NCI-H82 (cell line): ENCODE measurements at places on chromosomes 2 and 18.

DNA sequence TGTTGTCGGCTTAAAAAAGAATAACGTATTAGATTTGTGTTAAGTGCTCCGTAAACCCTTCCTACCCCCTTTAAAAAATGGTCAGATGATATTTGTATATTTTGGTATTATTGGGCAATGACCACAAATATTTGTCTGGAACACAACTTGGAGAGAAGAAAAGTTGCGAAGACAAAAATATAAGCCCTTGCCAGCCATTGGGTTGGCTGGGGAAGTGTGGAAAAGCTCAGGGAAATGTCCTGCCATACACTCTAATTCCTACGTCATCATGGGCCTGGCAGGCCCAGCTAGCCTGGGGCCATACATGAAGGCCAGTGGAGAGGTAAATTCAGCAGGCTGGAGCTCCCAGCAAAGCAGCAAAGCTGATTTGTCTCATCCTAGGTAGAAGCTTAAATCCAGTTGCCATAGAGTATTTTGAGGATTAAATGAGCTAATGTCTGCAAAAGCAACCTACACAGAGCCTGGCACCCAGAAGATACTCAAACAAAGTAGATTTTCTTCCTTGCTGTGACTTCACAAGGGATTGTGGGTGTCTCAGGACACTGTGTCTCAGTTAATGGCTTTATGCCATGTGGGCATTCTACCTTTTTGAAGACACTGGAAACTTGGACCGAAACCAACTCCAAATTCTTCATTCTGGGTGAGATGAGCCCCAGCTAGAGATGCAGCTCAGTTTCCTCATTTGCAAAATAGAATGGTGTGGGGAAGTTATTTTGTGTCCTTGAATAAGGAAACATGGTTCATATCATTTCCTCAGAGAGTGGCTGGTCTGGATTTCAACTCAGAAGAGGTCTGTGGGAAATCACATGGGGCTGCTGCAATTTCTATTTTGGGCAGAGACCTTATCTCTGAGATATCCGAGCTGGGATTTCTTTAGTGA is 87.9 kb upstream of the MAP4K3 start:
- DNase-seq = peak; percentile 47

DNA sequence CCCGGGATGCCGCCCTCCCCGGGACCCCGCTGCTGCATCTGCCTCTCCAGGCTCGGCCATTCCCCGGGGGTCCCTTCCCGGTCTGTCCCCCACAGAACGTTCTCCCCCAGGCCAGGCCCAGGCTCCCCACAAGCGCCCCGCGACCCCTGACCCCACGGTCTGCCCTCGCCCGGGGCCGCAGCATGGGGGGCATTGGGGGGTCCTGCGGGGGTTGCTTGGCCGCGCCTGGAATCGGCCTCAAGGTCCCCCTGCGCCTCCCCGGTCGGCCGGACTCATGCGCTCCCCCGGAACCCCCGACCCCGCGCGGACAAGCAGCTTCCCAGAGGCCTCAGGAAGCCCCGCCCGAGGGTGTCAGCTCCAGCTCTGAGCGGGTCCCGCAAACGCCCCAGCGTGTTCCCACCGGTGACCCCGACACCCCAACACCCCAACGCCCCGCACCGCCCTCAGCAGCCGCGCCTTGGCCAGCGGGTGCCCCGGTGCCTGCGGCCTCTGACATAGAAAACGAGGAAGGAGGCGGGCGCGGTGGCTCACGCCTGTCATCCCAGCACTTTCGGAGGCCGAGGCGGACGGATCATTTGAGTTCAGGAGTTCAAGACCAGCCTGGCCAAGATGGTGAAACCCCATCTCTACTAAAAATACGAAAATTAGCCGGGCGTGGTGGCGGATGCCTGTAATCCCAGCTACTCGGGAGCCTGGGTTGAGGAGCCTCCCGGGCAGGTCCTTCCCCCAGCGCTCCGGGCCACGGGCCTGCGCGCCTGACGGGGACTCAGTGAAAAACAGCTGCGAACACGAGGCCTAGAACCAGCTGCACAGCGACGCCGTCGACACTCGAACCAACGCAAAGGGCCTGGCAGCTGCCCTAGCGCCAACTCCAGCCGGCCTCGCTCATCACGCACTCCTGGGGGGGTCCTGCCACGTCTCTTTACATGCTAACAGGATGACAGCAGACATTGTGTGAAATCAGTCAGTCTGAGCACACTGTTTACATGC is 61.8 kb upstream of the CTDP1 start:
- no peak for DNase-seq

DNA sequence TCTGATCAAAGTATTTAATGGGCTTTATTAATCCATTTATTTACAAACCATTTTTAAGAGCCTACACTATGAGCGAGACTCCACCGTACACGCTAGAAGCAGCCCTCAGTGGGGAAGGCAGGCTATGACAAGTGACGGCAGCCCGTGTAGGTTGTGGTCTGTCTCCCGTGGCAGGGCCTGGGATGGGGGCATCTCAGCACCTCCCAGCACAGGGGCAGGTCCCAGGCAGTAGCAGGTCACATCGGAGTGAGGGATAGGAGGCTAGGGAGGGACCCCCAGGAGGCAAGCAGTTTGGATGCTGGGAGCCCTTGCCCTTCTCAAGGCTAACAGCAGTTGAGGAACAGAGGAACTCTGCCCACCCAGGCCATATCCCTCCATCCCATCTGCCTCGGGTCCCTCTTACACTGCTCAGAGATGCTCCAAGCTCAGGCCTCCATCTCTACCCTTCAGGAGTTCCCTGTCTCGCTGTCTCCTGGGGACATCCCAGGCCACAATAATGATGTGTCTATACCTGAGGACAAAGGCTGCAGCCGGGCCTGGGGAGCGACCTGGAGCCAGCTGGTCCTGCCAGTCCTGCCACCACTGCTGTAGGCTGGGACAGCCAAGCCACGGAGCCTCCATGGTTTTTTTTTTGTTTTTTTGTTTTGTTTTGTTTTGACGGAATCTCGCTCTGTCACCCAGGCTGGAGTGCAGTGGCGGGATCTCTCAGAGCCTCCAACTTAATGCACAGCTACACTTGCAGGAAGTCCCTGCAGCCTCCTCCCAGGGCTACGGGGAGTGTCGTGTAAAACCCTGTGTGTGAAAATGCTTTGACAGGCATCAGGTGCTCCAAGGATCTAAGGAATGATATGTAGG is 92.0 kb downstream of the NDUFA10 start:
- DNase-seq = no peak

DNA sequence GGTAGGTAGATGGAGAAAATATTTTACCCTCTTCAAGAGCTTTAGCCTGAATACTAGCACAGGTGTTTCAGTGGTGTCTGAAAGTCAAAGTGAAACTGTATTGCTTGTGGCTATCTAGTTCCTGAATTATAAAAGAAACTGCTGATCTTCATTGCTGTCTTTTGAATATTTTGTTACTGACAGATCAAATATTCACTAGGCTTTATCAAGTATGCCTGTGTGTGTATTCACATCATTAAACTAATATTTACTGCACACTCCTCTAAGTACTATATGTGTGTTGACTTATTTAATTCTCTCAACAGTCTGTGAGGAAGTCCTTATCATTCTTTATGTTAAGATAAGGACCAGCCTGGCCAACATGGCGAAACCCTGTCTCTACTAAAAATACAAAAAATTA is 139.6 kb downstream of the SOCS6 start:
- no peak for DNase-seq

GRCh38 chr2:43934567-43934966 is 61.2 kb downstream of the LRPPRC start:
- no peak for DNase-seq

DNA sequence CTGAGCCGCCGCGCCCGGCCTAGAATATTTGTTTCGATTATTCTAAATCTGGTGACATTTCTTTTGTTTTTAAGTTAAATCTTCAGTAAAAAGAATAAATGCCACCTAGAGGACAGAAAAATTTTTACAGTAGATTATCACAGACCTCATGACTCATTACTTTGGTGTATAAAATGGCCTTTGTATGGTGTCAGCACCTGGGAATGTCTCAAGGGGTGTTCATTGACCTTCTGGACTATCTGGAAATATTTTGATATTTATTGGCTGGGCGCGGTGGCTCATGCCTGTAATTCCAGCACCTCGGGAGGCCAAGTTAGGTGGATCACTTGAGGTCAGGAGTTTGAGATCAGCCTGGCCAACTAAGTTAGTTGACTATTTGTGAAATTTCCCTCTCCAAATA is 30.3 kb upstream of the SLC30A6 start:
- no peak for DNase-seq
